ENCODE measurements at places on chromosomes 1 and 21.

DNA sequence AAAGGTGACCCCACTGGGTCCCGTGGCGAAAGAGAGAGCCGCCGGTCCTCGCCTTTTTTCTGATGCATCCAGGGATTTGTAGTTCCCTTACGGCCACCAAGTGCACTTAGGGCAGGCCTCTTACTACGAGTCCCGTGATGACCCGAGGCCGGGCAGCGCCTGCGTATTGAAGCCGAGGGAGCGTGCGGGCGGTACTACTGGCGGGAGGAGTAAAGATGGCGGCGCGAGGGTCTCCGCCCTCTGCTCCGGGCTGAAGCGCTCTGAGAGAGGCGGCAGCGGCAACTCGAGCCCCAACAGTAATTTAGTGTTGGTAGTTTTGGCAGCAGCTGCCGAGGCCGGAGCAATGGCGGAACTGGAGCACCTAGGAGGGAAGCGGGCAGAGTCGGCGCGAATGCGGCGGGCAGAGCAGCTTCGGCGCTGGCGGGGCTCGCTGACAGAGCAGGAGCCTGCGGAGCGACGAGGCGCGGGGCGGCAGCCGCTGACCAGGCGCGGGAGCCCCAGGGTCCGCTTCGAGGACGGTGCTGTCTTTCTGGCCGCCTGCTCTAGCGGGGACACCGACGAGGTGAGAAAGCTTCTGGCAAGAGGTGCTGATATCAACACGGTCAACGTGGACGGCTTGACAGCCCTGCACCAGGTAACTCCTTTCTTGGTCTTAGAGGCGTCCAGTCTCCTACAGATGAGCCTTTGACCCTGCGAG is at the start of gene PPP1R12B:
Gene PPP1R12B (plus strand): TSS at position 191 of the 697 bp plus-strand sequence. CDS start 153 bp downstream, at position 344.
- DNase-seq: peak; percentile 94

GRCh38 chr1:242088875-242089274 is 90.0 kb upstream of the MAP1LC3C start:
- no peak for DNase-seq

DNA sequence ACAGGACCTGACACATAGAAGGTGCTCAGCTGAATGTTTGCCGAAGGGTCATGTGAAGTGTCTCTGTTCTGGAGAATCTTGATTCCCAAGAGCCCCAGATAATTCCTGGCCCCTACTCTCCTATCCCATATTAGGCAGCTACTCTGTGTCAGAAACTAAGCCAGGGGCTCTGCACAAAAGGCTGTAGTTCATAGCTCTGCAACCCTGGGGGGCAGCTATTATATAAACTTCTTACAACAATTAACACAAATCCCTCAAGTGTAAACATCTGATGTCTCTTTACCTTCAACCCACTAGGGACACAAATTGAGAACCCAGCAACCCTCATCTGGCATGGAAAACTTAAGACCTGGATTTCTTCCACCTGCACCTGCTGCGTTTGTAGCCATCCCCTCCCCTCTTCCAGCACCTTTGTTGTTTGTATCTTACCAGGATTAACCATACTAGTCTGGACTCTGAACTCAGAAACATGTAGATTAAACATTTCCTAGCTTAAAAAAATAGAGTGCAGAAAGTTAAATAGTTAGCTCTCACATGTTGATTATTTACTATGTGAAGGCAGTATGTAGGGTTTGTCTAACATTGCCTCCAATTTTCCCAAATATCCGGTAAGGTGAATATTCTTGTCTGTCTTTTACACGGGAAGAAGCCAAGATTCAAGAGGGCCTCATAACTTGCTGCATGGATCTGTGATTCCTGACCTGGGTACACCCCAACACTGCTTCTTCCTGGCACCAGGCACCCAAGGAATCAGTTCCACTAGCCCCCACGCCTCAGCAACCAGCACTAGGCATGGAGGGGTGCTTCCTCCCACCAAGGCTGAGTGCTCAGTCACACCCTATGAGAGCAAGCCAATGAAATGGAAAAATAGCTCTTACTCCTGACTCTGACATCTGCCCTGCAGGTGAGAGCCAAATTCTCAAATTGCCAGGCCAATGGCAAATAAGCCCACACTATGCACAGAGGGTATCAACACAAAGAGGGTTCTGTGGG is 220.7 kb upstream of the HOOK1 start:
- DNase-seq: no peak

GRCh38 chr1:8649027-8649426 is 168.4 kb downstream of the RERE start:
- DNase-seq: no peak

DNA sequence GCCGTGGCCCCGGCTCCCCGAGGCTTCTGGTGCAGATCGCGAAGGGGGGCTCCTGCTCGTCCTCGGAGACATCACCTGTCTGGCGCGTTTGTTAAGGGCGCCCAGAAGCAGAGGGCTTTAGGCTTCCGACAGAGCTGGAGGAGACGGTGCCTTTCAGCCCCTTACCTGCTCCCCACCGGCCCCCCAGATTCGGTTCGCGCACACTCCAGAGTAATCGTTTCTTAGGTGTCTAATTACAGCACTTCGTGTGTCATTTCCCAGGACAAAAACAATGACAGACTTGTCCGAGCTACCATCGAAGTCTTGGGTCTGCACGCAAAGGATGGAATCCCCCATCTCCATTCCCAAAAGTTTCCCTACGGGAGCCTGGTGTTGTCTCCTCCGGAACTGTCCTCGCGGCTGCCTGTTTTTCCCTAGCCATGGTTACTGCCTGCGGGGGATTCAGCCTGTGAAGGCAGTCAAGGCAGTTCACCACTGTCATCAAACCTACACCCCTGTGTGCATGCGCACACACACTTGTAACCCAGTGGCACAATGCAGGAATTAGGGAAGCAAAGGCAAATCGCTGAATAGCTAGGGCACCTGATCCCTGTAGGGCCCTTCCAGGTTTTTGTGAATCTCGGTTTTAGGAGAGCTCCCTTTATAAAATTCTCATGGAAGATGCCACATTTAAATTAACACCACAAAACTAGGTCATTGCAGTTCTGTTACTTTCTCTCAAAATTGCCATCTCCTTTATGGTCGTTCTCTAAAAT is 738 bp upstream of the CDC42BPA start:
- DNase-seq: no peak

- no peak for DNase-seq
Observed at GRCh38 chr1:167861664-167862381, 52.1 kb downstream of the ADCY10 start.

DNA sequence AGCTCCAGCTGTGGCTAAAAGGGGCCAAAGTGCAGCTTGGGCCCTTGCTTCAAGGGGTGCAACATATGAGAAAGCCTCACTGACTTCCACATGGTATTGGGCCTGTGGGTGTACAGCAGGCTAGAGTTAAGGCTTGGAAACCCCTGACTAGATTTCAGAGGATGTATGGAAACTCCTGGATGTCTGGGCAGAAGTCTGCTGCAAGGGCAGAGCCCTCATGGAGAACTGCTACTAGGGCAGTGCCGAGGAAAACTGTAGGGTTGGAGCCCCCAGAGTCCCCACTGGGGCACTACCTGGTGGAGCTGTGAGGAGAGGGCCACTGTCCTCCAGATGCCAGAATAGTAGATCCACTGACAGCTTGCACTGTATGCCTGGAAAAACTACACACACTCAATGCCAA is 69.5 kb downstream of the XCL2 start:
- no peak for DNase-seq

DNA sequence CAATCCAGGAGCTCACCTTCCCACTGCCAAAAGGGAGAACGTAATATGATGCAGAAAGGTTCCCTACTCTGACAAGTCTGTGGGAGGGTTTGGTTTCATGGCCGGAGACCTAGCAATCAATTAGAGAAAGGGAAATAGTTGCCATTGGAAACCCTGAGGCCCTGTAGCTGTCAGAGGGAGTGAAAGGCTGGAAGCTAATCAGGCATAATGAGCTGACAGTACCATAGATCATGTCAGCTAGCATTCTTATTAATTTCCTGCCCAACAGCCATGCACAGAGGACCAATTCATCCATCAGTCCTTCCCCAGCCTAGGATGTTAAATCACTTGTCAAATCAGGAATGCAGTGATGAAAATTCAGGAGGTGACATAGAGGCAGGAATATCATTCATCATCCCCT is 527.3 kb downstream of the PLPP3 start:
- no peak for DNase-seq

Data from CD8-positive, alpha-beta memory T cell (primary cell).